ENCODE measurements at places on chromosomes 1 and 21.

GRCh38 chr1:47751996-47752451, 245.2 kb downstream of the TRABD2B start:
- no peak for DNase-seq

- no peak for DNase-seq
Measured at GRCh38 chr1:19007491-19008441, 51.3 kb upstream of the IFFO2 start.

GRCh38 chr1:64898107-64898861, 68.1 kb downstream of the JAK1 start:
- DNase-seq: peak; percentile 30

- peak; percentile 13 for DNase-seq
Measured at GRCh38 chr1:186183970-186184628, 191.0 kb downstream of the TPR start.

DNA sequence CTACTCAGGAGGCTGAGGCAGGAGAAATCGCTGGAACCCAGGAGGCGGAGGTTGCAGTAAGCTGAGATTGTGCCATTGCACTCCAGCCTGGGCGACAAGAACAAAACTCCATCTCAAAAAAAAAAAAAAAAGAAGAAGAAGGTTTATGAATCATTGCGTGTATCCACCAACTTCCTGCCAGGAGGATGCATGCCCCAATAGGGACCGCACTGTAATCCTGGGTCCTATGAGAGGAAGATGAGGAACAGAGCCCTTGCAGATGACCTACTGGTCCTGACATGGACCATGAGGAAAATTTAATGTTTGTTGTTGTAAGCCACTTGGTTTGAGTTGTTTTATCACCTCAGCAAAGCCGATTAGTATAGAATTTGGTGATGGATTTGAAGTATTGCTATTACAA, 56.7 kb downstream of the PTGS2 start:
- no peak for DNase-seq

DNA sequence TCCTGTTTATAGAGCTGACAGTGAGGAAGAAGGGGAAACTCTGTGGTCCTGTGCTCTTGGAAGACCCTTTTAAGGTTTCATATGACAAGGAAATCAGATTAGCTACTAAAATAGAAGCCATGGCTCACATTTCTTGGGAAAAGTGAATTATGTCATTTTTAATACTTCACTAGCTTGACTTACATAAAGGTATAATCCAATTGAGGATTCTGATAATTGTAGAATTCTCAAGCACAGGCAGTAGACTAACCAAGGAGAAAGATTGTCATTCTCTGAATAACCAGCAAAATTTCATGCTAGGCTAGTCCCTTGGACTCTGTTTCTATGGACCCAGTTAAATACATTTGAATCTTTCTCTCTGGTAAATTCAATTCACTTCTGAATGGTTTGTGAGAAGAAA, 613.0 kb upstream of the BEND5 start:
- no peak for DNase-seq

DNA sequence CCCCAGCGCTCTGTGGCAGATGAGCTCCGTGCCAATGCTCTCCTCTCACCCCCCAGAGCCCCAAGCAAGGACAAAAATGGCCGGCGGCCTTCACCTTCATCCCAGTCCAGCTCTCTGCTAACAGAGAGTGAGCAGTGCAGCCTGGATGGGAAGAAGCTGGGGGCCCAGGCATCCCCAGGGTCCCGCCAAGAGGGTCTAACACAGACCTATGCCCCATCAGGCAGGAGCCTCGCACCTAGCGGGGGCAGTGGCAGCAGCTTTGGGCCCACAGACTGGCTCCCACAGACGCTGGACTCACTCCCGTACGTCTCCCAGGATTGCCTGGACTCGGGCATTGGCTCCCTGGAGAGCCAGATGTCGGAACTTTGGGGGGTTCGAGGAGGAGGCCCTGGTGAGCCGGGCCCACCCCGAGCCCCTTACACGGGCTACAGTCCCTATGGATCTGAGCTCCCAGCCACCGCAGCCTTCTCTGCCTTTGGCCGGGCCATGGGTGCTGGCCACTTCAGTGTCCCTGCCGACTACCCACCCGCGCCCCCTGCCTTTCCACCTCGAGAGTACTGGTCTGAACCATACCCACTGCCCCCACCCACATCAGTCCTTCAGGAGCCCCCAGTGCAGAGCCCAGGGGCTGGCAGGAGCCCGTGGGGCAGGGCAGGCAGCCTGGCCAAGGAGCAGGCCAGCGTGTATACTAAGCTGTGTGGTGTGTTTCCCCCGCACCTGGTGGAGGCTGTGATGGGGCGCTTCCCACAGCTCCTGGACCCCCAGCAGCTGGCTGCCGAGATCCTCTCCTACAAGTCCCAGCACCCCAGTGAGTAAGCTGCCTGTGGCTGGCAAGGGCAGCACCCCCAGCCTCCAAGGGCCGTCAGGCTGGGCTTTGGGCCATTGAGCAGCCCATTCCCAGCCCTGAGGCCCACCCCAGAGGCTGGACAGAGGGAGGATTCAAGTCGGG, 8.7 kb downstream of the ZC3H12A start:
- DNase-seq: no peak

GRCh38 chr1:58841455-58841854, 57.6 kb upstream of the JUN start:
- DNase-seq: peak; percentile 13

GRCh38 chr1:198269646-198269940, 112.8 kb downstream of the NEK7 start:
- no peak for DNase-seq
